ENCODE measurements at places on chromosomes 1 and 21. TPM values are rescaled to one million over a fixed set of nuclear protein-coding genes. Genes with fewer than 3 reads are reported as not detected.

GRCh38 chr21:26544201-26544775 is 28.8 kb downstream of the CYYR1 start:
- no peak for DNase-seq
- H3K4me1 ChIP-seq, result no peaks in the 10 kb centered on the region
- no peak overlapping the region for H3K27ac ChIP-seq
- H3K4me3 ChIP-seq, result no peak overlapping the region

DNA sequence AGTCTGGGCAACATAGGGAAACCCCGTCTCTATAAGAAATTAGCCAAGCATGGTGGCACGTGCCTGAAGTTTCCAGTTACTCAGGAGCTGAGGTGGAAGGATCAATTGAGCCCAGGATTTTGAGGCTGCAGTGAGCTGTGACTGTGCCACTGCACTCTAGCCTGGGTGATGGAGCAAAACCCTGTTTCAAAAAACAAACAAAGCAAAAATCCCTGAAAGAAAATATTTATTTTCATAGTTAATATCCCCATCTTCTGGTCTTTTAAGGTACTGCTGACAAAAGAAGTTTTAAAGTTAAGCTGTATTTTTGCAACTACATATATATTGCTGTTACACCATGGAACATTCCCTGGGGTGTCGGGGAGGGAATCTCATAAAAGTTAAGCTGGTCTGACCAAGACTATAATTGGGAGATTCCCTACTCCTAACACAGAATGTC is 26.0 kb downstream of the VAMP4 start:
- H3K27ac ChIP-seq, result no peak overlapping the region
- H3K27me3 ChIP-seq, result no peaks in the 10 kb centered on the region
- no peaks in the 10 kb centered on the region for H3K36me3 ChIP-seq
- peaks cover 28% of the 10 kb centered on the region for H3K4me1 ChIP-seq
- peak; percentile 50 for DNase-seq

DNA sequence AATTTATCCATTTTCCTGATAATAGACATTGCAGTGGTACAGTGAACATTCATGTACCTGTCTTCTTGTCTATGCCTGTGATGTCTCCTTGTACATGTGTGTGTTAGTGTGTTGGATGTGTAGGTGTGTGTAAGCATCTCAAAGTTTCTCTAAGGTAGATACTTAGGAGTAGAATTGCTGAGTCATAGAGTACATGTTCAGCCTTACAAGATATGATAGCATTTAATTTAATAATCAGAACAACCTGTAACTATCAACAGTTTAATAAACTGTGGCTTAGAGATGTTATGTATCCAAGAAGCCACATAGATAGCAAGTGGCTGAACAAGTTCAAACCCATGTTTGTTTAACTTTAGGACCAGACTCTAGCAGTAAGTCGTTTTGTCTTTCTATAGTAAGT is 35.6 kb downstream of the EPB41 start:
- H3K4me1 ChIP-seq, result no peaks in the 10 kb centered on the region
- no peak overlapping the region for H3K4me3 ChIP-seq
- H3K27ac ChIP-seq, result no peak overlapping the region
- no peak for DNase-seq

The UBL4B gene
- not detected for total RNA-seq

The CD1D gene
- total RNA-seq, result not detected

DNA sequence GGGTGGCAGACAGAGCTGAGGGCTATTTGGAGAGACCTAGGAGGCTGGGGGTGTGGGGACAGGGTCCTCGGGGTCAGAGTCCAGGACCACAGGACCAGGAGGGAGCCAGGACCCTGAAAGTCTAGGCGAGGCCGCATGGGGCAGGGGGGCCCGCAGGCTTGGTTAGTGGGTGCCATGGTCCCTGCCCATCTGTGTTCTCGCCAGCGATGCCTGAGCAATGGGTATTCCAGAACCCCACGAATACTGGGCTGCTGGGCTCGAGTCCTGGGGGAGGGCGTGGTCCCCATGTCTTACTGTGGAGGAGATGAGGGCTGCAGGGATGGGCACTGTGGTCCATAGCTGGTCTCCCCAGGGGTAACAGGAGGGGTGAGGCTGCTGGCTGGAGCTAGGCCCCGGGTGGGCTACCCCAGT is 2.0 kb downstream of the KRTAP10-6 start:
- H3K27me3 ChIP-seq, result no peaks in the 10 kb centered on the region
- H3K27ac ChIP-seq, result no peak overlapping the region
- H3K4me3 ChIP-seq, result no peak overlapping the region
- H3K4me1 ChIP-seq, result no peaks in the 10 kb centered on the region
- no peak for DNase-seq

DNA sequence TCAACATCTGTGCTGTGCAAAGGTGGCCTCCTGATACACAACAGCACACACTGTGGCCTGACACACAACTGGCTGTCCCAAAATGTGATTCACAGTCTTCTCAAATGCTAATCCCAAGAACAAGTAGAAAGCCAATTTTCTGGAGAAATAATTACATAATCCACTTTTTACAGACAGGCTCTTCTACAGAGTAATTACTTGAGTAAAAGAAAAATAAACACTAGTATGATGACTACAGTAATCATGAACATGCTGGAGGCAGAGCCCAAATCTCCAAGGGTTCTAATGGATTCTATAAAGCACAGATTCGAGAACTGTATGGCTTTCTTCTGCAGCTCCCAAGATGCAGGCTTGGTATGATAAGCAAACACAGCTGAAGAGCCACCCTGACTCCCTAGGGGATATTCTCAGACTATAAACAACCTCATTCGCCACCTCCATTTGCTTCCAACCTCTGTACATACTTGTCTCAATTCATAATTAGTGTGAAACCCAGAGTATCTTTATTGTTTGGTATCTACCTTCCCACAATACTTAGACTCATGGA is 81.9 kb downstream of the SIPA1L2 start:
- H3K4me3 ChIP-seq, result no peak overlapping the region
- H3K27me3 ChIP-seq, result no peaks in the 10 kb centered on the region
- no peak overlapping the region for H3K27ac ChIP-seq
- no peaks in the 10 kb centered on the region for H3K36me3 ChIP-seq
- H3K4me1 ChIP-seq, result no peaks in the 10 kb centered on the region
